Head of caudate nucleus (tissue), 42 donors: ENCODE measurements at places on chromosomes 1 and 21.
A peak's percentile ranks its signal among the peaks of the same experiment; 100 is the strongest.

- DNase-seq = no peak
Observed at GRCh38 chr1:209797978-209798639, 7.8 kb downstream of the IRF6 start.

DNA sequence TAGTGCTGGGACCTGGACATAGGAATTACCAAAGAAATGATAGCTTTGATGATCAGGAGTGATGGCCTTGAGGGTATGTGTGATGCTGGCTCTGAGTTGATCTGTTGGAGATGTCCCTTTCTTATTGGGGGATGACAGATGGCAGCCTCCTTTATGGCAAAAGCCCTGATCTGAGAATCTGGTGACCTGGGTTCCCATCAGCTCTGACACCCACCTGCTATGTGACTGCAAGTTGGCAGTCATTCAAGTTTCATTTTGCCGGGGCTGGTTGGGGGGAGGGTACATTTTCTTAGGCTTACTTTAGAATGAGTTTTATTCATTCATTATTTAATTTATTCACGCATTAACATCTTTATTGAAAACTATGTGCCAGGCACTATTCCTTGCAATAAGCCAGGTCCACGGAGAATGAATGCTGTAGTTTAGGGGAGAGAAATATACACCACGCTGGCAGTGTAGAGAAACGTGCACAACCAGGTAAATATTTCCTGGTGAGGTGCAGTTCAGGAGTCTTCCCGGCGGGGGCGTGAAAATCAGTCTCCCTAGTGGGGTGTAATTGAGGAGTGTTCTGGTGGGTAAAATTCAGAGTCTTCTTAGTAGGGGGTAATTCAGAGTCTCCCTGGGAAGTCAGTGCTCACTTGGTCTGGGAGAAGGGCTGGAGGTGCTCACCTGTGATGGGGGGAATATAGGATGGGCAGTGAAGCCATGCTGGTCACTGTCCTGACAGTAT is 401.3 kb downstream of the CAMTA1 start:
- DNase-seq = no peak

DNA sequence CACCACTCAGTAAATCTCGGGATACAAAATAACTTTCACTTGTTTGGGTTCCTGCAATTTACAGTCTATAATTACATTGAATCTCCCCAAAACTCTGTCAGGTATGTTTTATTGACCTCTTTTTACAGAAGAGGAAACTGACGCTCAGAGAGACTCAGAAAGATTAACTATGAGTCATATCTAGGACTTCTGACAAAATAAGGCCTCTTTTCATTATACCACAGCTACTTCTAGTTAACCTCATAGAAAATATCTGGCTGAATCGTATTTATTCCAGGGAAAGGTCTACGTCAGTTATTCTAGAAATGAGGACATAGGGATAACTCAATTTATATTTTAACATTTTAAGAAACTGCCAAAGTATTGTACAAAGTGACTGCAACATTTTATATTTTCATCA is 211.1 kb upstream of the FAM78B start:
- DNase-seq = no peak

DNA sequence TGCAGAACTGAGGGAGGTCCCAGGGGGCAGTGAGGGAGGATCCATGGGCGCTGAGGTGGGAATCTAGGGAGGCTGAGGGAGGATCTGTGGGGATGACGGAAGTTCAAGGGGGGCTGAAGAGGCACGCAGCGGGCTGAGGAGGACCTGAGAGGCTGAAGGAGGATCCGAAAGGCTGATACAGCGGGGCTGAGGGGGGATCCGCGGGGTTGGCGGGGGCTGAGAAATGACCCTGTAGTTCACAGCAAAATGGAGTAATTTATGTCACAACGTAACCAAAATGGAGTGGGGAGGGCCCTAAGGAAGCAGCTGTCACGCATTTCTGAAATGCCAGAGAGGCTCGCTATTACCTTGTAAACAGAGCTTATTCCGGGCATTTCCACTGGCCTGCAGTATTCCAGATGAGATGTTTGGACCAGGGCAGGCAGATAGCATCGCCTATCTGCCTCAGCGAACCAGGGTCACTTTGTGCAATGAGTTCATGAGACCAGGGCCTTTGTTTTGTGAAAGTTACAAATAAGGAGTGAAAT is 926 bp upstream of the MRPL55 start:
- no peak for DNase-seq

- no peak for DNase-seq
Observed at GRCh38 chr1:237115035-237115434, 73.1 kb downstream of the RYR2 start.

DNA sequence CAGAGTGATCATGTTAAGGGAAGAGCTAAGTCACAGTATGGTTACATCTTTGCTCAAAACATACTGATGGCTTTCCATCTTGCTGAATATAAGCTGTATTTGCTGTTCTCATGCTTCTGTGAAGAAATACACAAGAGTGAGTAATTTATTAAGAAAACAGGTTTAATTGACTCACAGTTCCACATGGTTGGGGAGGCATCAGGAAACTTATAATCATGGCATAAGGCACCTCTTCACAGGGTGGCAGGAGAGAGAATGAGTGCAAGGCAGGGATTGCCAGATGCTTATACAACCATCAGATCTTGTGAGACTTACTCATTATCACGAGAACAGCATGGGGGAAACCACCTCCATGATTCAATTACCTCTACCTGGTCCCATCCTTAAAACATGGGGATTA is 24.4 kb upstream of the RGS5 start:
- DNase-seq = no peak

DNA sequence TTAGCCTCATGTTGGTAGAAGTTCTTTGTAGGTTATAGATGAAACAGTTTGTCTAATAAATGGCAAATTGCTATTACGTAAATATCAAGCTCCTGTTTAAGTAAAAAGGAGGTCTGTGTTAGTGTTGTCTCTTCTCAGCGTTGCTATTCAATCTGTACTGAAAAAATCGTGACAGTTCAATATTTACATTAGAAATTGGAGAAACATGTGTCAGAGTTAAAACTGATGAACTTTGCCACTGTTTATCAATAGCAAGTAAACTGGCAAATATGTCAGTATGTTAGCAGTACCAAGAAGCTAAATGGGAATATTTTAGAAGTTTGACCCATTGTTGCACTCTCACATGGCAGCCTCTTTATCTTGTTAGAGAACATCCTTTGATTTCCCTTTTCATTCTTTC is 218.5 kb downstream of the GPR52 start:
- DNase-seq = no peak

GRCh38 chr21:32572574-32573420 is 12.5 kb downstream of the TCP10L start:
- DNase-seq = peak; percentile 44

DNA sequence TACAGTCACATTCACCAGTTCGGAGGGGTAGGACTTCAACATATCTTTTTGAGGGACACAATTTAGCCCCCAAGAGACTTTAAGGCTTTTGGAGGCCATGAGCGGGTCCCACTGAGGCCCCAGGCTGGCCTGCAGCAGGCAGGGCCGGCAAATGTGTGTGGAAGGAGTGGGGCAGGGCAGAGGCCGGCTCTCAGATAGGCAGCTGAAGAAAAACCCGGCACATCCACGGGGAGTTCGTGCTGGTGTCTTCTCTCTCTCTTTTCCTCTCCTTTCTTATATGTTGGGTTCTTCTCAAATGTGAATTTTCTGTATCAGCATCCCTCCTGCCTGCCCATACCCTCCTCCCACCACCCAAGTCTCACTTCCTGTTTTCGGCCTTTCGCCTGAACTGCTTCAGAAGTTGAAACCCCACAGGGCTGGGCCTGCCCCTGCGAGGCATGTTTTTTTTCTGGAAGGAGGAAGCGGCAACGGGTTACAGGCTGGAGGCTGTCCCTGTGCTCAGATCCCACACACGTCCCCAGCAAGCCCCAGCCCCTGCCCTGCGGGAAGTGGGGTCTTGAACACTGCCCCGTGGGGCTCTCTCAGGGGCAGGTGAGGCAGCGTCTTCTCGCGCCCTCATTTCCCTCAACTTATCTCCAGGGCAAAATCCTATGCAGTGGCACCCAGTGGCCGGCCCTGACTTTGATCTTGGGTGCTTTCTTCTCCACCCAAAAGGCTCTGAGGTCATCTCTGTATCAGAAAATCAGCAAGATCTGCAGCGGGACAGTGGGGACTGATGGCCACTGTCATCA is 9.7 kb upstream of the UMODL1 start:
- DNase-seq = no peak

DNA sequence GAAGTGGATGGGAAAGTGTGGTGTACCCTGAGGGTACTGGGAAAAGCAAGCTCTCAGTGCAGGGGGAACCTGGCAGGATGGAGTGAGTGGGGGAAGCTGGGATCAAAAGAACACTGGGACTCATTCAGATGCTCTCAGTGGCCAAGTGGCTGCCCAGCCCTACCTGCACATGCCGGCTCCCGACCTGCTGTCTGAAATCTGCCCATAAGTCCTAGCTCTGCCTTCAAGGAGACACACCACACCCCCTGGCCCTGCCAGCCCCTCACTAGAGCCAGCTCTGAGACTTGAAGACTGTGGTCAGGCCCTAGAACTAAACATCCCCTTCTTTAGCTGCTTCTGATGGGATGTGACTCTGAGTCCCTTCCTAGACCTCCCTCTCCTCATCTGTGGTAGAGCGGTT is 2.2 kb downstream of the TMEM54 start:
- no peak for DNase-seq

DNA sequence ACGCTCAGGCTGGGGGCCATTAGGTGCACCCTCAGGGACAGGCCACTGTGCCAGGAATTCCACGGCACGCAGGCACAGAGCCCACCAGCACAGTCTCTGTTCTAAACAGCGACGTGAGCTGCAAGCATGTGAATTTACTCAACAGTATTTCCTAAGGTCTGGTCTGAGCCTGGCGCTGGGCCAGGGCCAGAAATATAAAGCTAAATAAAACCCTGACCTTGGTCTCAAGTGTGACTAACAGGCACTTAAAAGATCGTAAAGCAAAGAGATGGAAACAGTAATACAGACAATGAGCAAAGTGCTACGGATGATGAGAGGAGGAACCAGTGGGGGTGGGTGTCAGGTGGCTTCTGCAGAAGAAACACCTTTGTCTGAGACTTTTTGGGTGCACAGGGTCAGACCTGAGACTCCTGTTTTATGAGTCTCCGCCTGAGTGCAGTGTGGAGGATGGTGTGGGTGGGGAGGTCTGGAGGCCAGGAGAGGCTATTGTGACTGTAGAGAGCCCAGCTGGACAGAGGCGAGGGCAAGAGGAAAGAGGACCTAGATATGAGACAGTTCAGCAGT is 53.4 kb upstream of the EDN2 start:
- DNase-seq = no peak

DNA sequence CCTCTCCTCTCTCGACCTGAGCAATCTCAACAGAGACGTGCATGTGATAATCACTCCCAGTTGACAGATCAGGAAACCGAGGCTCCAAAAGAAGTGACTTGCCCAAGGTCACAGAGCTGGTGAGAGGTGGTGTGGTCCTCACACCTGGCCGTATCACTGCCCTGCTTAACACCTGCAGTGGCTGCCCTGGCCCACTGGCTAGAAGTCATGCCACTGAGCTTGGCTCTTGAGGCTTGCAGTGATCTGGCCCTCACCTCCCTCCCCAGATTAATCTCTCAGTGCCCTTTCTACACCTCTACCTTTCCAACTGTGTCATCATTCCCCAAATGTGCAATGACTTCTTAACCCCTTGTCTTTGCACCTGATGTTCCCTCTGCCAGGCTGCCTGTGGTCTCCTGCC is 38.8 kb downstream of the CDCP2 start:
- DNase-seq = no peak

DNA sequence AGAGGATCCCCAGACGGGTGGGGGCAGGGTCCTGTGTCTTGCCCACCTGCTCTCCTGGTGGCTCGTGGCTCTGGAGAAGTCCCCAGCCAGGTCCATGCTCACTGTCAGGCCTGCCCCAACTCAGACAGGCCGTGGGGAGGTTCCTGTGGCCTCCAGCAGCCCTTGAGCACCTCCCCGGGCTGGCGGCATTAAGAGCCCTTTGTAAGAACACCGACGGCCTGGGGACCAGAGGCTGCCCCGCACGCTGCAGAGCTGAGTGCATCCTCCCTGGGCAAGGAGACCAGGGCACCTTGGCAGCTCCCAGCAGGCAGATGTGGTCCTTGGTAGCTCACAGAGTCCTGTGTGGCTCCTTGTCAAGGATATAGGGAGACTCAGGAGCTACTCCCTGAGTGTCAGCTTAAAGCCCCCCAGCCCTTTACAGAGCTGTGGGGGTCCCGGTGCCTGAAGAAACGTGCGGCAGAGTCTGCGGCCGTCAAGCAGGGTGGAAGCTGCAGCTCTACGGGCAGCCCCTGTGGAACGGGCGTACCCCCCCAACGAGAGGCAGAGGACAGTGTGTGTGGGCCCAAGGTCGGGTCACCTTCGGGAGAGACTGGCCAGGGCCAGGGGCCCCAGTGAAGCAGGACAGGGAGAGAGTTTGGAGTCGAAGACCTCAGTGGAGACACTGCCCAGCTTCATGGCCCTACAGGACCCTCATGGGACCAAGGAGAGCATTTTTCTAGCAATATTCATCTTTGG is 118.6 kb downstream of the PRDM16 start:
- DNase-seq = no peak

DNA sequence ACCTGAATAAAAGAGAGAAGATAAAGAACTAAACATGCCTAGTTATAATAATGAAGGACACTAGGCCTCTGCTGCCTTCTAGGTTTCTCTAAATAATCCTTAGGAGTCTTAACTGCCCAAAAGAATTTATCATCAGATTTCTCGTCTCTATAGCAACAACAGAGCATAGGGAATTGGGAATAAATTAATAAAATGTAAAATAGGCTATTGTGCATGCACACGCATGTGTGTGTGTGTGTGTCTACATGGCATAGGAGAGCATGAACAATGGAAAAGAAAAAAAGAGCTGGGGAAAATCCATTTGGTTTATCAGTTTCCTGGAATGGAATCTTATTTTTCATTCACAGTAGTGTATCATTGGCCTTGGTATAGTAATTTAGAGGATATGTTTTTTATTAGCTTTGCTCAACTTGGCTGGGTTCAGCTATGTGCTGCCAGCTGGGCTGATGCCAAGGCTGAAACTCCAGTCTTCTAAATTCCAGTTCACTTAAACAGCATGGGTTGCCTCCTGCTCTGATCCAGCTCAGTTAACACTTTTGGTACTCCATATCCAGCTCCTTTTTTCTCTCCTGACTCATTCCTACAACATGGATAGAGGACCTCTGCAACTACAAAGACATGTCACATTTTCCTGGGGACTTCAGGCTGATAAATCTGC is 80.6 kb upstream of the SLFNL1 start:
- DNase-seq = no peak
